Psoas muscle (tissue), 8 donors: ENCODE measurements at places on chromosomes 7 and 10. TPM values are rescaled to one million over a fixed set of nuclear protein-coding genes. Genes with fewer than 3 reads are reported as not detected.

DNA sequence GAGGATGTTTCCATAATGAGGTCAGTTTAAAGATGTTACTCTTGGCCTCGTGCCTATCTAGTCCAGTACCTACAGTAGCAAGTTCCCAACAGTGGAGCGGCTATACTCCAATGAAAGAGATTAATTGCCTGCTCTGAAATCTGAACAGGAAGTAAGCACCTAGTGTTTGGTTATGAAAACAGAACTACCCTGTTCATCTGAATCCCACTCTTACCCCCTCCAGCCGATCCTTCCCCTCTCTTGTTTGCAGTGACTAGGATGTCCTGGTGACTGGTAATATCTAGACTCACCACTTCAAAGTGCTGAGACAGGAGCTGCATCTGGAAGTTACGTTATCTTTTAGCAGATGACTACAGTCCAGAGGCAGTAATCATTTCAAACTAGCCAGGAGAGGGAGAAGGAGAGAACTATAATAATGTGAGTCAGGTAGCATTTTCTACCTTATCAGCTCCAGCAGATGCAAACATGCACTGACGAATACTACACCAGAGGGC lies 666.7 kb upstream of the NRP1 start:
- no peaks in the 10 kb centered on the region for H3K27me3 ChIP-seq
- no peak for DNase-seq
- H3K4me3 ChIP-seq, result no peak overlapping the region

CLDN4 gene
- total RNA-seq, result not detected

DNA sequence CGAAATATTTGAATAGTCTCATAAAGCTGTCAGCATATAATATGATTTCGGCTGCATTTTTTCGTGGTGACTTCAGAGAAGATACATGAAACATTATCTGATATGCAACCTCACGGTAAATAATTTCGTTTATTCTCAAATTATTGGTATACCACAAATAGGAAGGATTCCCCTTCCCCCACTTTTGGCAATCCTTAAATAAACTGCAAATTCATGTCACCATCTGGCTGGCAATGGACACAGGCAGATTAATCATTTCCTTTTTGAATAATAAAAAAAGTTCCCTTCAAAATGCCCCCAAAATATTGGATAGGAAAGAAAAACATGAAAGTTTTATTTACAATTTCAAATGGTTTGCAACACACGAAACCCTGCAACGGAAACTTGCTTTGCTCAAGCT lies 234.5 kb upstream of the MEOX2 start:
- no peaks in the 10 kb centered on the region for H3K36me3 ChIP-seq
- H3K4me1 ChIP-seq, result no peaks in the 10 kb centered on the region
- H3K4me3 ChIP-seq, result no peak overlapping the region
- no peaks in the 10 kb centered on the region for H3K27me3 ChIP-seq
- DNase-seq, result no peak
- no peak overlapping the region for H3K27ac ChIP-seq

- no peak overlapping the region for H3K4me3 ChIP-seq
- no peaks in the 10 kb centered on the region for H3K4me1 ChIP-seq
- H3K36me3 ChIP-seq, result no peaks in the 10 kb centered on the region
Measured at GRCh38 chr10:58701405-58702135, 188.9 kb downstream of the BICC1 start.

ZRANB1 gene
- total RNA-seq, result 81.4 TPM

DNA sequence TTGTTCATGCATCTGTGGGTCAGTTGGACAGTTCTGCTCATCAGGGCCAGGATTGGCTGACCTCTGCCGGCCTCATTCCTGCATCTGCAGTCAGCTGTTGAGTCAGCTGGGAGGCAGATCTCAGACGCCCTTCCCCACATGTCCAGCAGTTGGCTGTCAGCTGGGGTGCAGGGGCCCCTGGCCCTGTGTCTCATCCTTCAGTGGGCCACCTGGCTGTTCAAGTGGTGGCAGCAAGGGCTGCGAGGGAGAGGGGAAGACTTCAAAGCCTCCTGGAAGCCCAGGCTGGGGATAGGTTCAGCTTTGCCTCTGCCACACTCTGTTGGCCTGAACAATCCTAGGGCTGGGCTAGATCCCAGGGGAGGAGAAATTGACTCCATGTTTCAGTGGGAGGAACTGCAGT lies 33.2 kb downstream of the TACR2 start:
- peak overlapping the region; percentile 61 for H3K27ac ChIP-seq
- H3K4me3 ChIP-seq, result no peak overlapping the region
- no peaks in the 10 kb centered on the region for H3K27me3 ChIP-seq
- H3K4me1 ChIP-seq, result peaks cover 22% of the 10 kb centered on the region

DNA sequence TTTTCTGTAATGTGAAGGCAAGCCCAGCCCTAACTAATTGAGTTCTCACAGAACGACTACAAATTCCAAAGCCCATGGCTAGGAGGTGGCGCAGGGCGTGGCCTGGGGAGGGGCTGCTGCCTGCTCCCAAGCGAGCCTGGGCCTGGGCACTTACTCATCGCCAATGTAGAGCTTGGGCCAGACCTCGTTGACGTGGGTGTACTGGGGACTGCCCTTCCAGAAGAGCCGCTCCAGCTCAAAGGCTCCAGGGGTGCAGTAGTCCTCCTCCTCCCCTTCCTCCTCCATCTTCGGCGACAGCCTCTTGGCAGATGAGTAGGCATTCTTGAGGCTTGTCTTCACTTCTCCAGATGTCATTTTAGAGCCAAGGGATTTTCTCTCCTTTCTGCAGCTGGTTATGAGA lies 53.3 kb upstream of the SAMD8 start:
- peaks cover 5% of the 10 kb centered on the region for H3K4me1 ChIP-seq
- H3K4me3 ChIP-seq, result no peak overlapping the region
- no peak for DNase-seq
- H3K27me3 ChIP-seq, result no peaks in the 10 kb centered on the region
- H3K27ac ChIP-seq, result no peak overlapping the region

GIMAP5 gene
- 7.4 TPM for total RNA-seq

GRCh38 chr7:75762350-75762917 lies 9.6 kb downstream of the CCL26 start:
- no peak overlapping the region for H3K4me3 ChIP-seq
- H3K27ac ChIP-seq, result no peak overlapping the region
- DNase-seq, result no peak
- H3K27me3 ChIP-seq, result no peaks in the 10 kb centered on the region
- no peaks in the 10 kb centered on the region for H3K4me1 ChIP-seq

GRCh38 chr7:4840079-4840501 lies 21.7 kb downstream of the PAPOLB start:
- H3K36me3 ChIP-seq, result no peaks in the 10 kb centered on the region
- H3K27me3 ChIP-seq, result no peaks in the 10 kb centered on the region
- no peak for DNase-seq
- H3K27ac ChIP-seq, result no peak overlapping the region
- no peaks in the 10 kb centered on the region for H3K4me1 ChIP-seq

EBLN1 gene
- not detected for total RNA-seq

DNA sequence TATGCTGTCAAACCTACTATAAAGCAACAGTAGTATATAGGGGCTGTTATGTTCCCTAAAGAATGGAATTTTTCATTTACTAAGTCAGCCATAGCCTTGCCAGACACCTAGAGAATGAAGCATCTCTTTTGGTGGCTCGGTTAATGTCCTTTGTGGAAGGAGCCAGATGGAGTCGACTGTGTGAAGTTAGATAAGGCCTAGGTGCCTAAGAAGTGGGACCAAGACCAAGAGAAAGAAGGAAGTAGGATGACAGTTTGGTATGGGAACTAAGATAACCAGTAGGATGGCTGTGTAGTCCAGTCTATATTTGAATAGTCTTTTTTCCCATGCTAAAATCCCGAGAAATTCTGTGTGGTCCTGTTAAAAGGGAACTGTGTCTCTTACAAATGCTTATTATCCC lies 62.2 kb downstream of the REEP3 start:
- peaks cover 49% of the 10 kb centered on the region for H3K4me1 ChIP-seq
- H3K36me3 ChIP-seq, result no peaks in the 10 kb centered on the region
- DNase-seq, result no peak
- H3K27me3 ChIP-seq, result no peaks in the 10 kb centered on the region

RAB11FIP2 gene
- total RNA-seq, result 10.4 TPM

DNA sequence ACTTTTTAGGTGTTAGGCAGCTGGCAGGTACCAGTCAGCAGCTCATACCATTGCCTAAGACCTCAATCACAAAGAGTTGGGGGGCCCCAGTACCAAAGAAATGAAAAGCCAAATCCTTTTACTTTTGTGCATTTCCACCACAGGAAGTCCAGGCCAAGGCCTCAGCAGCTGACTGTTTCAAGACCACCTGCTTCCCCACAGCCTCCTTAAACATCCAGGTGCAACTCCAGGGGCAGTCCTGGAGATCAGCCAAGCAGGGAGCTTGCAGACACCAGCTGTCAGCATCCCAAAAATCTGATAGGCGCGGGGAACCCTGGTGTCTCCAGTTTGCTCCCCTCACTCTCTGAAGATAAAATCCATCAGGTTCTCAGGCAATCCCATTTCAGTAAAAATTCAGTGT lies 91.5 kb upstream of the EFCAB10 start:
- H3K4me1 ChIP-seq, result peaks cover 23% of the 10 kb centered on the region
- no peaks in the 10 kb centered on the region for H3K27me3 ChIP-seq
- no peaks in the 10 kb centered on the region for H3K36me3 ChIP-seq
- DNase-seq, result no peak
- H3K27ac ChIP-seq, result peak overlapping the region; percentile 43

C10orf53 gene
- total RNA-seq, result not detected

GRCh38 chr7:66348959-66349358 lies 143.8 kb downstream of the TPST1 start:
- no peaks in the 10 kb centered on the region for H3K4me1 ChIP-seq
- no peaks in the 10 kb centered on the region for H3K36me3 ChIP-seq
- DNase-seq, result no peak
- no peak overlapping the region for H3K4me3 ChIP-seq
- no peak overlapping the region for H3K27ac ChIP-seq
- no peaks in the 10 kb centered on the region for H3K27me3 ChIP-seq

DNA sequence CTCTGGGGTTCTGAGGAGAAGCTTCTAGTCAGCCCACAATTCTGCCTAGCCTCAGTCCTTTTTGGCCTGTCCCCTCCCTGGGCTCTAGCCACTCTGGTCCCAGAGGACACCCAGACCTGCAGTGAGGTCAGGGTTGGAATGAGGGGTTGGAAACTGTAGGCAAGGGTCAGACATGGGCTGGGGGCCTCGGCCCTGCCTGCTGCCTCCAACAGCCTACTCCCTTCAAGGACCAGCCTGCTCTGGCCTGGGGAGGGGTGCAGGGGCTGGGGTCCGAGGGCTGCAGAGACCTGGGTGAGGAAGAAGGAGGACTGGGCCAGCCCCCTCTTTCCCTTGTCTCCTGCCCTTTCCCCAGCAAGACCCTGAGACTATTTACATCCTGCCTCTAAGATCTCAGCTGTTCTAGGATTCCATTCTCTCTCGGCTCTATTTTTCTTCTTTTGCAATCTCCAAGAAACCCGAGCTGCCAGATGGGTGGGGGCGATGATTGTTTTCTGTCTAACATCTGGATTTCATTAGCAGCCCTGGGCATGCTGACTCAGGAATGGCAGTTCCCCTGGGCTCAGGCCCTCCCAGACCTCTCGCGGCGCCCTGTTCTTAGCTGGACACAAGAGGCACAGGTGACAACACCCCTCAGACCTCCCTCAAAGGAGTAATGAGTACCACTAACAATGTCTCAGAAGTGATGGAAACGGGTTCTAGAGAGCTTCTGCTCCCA lies 23.1 kb downstream of the ZCCHC24 start:
- H3K27ac ChIP-seq, result peak overlapping the region; percentile 82
- H3K27me3 ChIP-seq, result no peaks in the 10 kb centered on the region
- peak; percentile 83 for DNase-seq
- H3K4me1 ChIP-seq, result peaks cover 86% of the 10 kb centered on the region
- H3K36me3 ChIP-seq, result no peaks in the 10 kb centered on the region

CHAT gene
- total RNA-seq, result not detected

DNA sequence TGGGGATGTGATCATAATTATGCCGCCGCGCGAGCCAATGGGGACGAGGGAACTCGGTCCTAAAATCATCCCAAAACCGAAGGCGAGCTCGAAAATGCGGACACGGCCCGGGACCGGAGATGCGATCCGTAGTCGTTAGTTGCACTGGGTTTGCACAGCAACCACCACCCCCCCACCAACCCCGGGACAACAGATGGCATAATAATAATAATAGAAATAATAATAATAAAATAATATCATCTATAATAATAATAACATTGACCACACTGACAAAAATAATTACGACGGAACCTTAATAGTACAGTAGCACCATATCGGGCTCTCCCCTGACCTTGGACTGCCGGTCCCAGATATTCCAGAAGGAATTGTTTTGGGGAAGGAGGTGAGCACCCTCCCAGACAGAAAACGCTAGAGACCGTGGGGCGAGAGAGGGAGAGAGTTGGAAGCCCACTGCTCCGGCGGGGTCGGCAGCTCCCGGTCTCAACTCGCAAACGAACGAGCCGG lies 1.1 kb upstream of the EMX2 start:
- no peaks in the 10 kb centered on the region for H3K36me3 ChIP-seq
- peak; percentile 86 for DNase-seq
- peaks cover 14% of the 10 kb centered on the region for H3K4me1 ChIP-seq

GRCh38 chr7:5776894-5777660 lies 4.4 kb downstream of the RNF216 start:
- H3K27me3 ChIP-seq, result no peaks in the 10 kb centered on the region
- peaks cover 47% of the 10 kb centered on the region for H3K4me1 ChIP-seq
- no peak for DNase-seq
- H3K4me3 ChIP-seq, result no peak overlapping the region
- peak overlapping the region; percentile 20 for H3K27ac ChIP-seq

- no peak overlapping the region for H3K4me3 ChIP-seq
- H3K27me3 ChIP-seq, result no peaks in the 10 kb centered on the region
- no peaks in the 10 kb centered on the region for H3K4me1 ChIP-seq
- no peaks in the 10 kb centered on the region for H3K36me3 ChIP-seq
- DNase-seq, result no peak
Measured at GRCh38 chr10:48767373-48768143, 82.9 kb downstream of the WDFY4 start.

GRCh38 chr10:75974080-75974479 lies 542.7 kb downstream of the LRMDA start:
- H3K36me3 ChIP-seq, result no peaks in the 10 kb centered on the region
- no peaks in the 10 kb centered on the region for H3K4me1 ChIP-seq
- H3K27ac ChIP-seq, result no peak overlapping the region
- H3K27me3 ChIP-seq, result no peaks in the 10 kb centered on the region
- DNase-seq, result no peak
- H3K4me3 ChIP-seq, result no peak overlapping the region

GRCh38 chr10:120824881-120825309 lies 26.3 kb upstream of the WDR11 start:
- H3K27me3 ChIP-seq, result no peaks in the 10 kb centered on the region
- H3K4me1 ChIP-seq, result no peaks in the 10 kb centered on the region
- H3K36me3 ChIP-seq, result no peaks in the 10 kb centered on the region
- no peak overlapping the region for H3K27ac ChIP-seq
